ENCODE measurements at places on chromosomes 2 and 18. TPM values are rescaled to one million over a fixed set of nuclear protein-coding genes. Genes with fewer than 3 reads are reported as not detected.

DNA sequence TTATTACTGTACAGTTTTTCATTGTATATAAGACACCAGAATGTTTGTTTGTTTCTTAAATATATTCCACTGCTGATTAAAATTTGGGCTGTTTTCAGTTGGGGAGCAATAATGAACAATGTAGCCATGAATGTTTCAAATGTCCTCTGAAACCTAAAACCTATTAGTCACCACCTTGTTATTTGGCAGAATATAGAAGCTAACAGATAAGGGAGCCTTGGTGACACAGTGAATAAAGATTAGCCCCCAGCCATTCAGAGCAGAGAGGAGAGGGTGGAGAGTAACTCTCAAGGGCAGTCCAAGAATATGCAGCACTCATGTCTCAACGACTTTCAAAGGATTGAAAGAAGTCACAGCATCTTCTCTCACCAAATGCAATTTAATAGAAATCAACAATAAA, 43.1 kb upstream of the ATP8B1 start:
- DNase-seq: no peak

CHRNA1 gene
- total RNA-seq: not detected

DPP10 gene
- not detected for total RNA-seq

DNA sequence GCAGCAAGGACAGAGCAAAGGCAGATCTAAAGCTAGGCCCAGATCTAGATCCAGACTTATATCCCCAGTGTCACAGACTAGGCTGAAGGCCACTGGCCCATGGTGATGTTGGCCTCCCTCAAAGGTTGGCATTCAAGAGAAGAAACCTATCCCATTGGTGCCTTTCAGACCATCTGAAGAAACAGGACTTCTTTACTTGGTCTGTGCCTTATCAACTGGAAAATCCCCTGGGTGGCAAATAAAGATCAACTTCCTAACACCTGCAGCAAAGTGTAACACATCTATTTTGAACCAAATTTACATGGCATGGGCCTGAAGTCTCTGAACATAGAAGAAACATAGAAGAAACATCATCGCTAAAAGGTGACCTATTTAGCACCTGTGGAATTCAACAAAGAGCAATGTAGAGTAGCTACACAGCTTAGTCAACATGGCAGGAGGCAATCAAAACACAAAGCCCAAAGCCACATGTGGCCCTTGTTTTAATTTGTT, 35.8 kb downstream of the METTL4 start:
- DNase-seq: no peak

DNA sequence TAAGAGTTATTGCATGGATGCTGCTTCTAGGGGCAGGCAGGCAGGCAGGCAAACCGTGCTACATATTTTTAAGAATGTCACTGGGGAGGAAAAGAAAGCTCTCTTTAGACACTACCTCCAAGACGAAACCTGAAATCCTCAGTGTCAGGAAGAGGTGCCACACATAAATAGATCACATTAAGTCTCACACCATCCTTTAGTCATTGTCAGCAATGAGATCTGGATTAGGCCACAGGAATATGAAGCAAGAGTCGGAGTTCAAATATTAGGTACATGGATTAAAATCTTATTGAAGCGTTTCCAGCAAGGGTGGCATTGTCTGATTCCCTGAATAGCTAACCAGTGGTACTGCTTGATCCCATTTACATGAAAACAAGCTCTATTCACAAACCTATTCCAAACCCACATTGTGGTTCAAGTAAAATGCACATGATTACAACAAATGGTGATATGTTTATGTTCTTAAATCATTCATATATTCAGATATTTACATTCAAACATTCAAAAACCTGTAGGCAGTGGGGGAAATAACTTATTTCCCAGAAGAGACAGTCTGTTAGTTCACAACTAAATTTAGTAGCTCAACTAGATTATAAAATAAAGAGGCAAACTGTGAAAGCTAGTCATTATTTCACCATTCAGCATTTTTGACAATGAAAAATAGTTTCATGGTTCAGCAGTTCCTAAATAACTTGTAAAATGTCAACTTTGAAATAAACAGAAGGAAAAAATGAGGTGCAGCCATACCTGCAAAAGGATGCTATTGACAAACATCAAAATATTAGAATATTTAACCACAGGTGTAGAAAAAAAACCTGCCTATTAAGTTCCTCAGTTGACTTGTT, 195.4 kb upstream of the SIX3 start:
- DNase-seq: no peak

DNA sequence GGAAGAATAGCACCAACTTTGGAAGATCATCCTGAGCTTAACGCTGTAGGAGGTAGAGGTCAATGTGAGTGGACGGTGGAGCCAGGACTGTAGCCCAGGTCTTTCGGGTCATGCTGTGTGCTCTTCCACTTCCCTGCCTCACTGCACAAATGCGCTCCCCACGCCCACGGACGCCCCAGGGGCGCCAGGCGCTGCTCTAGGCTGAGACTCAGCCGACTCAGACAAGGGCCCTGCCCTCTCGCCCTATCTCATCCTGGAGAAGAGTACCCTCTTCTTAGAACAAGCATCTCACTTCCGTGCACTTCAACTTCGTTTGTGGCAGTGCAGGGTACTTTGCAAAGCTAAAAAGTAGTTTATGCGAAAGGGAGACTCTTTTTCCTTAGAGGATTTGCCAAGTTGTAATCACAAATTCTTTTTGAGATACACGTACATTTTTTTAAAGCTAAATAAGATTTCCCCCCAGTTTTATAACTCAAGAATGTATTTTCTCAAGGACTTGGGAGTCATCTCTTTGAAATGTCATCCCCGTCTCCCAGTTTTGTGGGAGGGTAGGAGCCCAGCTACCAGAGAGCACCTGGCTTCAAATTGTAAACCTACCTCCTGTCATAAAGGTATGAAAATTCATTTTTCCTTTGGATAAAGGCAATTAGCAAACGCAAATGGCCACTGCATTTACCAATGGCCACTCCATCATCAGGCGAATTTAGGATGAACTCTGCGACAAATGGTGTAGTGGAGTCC, 1.2 kb upstream of the PRELID3A start:
- DNase-seq: no peak

FAM228A gene
- not detected for total RNA-seq

- DNase-seq: no peak
These were observed 204.5 kb downstream of the ARL4C start for GRCh38 chr2:234292205-234292961.

DNA sequence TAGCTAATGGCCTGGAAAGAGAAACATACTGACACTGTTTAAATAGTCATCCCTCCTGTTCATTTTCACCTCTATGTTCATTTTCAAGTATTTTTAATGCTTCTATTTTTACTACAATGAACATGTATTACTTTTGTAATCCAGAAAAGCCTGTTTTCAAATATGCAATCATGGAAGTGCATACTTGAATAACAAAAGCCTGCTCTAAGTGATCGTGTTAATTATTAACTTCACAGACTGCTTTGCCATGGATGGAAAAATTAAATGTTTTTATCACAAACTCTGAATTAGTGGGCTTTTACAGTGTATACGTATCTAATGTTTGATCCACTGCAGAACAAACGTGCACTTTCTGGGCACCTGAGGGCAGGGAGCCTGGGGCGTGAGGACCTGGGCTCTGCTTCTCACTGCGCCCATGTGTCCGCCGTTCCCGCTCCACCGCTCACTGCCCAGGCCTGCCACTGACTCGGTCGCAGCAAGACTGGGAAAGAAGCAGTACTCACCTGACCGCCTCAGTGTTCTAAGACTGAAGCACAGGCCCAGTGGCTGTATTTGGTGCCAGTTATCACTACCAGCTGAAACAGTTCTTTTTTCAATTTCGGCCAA, 80.6 kb downstream of the UXS1 start:
- DNase-seq: no peak

DNA sequence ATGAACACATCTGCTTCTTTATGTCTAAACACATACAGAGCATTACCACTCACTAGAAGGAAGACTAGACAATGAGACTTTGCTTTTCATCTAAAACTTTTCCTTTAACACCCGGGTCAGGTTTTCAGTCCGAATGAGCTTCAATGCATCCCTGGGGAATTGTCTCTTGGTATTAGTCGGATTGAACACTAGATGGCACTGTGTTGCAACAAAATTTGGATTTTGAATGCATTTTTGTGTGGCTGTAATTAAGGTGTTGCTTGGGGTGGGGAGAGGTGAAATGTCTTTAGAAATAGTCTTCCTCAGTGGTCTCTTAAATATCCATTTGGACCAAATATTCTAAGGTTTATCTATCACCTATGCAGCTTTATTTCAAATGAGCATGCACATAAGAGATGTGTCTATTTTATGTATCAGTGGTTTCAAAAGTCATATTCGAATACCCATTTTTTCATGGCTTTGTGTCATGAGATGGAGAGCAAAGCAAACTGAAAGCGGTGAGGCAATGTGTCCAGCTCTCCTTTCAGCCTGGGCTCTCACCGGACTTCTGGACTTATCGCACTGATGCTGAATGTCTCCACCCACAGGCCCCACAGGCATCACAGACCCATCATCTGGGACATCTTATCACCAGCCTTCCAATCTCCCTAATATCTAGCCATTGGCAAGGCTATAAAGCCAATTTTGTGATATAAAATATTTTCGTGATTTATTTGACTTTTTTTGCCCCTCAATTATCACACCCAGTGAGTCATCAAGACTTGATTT, 510.3 kb downstream of the RNF144A start:
- DNase-seq: peak; percentile 20

- DNase-seq: no peak
These were observed 557.6 kb upstream of the FANCL start for GRCh38 chr2:58798676-58799208.

GRCh38 chr2:147789720-147790119, 55.1 kb upstream of the ACVR2A start:
- no peak for DNase-seq

DNA sequence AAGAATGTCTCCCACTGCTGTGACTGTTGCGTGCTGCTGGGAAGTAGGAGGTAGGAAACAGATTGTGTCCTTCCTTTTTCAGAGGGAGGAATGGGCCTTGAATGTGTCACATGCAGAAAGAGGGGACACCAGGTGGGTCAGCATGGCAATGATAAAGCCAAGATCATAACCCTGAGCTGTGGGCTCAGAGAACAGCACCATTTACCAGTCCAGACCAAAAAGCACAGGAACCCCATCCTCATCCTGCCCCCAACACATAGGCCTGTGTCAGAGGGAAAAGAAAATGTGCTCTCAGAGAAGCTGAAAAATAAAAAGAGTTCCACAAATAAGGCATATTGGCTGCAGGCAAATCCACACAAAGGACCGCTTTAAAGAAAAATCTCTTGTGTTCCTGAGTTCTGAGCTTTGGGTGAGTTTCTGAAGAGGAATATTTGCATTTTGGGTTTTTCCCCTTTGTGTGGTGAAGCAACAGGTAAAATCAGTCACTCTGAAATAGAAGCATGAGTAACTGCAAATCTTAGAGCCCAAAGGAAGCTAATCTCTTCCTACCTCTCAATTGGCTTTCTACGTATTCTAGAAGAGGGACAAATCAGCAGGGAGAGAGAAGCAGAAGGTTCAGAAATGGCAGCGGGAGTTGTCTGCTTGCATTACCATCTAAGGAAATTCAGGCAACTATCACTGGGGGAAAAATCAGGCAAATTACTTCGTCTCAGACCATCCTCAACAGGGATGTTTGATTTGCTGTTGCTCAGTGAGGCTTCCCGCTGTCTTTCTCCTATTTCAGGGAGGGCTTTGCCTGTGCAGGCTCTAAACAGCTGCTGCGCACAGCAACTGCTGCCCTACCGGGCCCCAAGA, 106.8 kb downstream of the BCL11A start:
- DNase-seq: no peak

DNA sequence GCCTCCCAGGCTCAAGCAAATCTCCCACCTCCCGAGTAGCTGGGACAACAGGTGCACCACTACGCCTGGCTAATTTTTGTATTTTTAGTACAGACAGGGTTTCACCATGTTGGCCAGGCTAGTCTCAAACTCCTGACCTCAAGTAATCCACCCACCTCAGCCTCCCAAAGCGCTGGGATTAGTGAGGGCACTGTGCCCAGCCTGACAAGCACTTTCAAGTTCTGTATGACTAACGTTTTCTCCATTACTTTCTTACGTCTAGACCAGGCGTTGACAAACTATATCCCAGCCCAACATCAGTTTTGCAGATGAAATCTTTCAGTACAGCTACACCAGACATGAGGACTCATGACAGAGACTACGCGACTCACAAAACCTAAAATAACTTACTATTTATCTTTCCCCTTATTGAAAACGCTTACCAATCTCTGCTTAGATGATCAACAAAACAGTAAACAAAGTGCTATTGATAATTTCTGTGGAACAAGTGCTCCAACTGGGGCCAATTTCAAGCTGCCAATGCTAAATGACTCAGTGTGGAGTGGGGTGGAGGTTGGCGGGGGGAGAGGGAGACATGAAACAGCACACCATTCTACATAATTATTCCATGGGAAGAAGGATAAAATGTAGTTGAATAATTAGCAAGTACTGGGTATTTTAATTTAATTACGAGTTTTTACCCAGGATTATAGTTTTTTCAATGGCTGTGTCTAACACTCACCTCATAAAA, 59.1 kb downstream of the SAP130 start:
- DNase-seq: no peak

- DNase-seq: no peak
These were observed 31.6 kb downstream of the CYBRD1 start for GRCh38 chr2:171553858-171554257.

REG3A gene
- not detected for total RNA-seq

- DNase-seq: no peak
These were observed 3.1 kb upstream of the GORASP2 start for GRCh38 chr2:170925923-170926322.

GRCh38 chr2:86055314-86055713, 50.4 kb downstream of the POLR1A start:
- DNase-seq: no peak

DNA sequence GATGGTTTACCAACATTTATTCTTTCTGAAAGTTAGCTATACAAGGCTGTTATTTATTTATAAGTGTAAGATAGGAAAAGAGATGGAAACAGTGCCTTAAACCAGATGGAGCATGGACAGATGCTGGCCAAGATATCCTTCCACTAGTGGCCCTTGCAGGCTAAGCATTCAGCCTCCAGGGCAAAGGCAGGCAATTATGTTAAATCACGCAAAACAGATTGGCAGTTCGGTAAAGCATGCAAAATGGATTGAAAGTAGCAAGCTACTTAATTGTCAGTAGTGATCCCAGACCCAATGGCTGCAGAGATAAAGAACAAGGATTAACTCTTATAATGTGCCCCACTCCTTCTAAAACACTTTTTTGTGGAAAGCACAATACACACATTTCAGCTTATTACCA, 105.4 kb upstream of the MAP4K3 start:
- DNase-seq: no peak

IL1R2 gene
- total RNA-seq: 2.9 TPM

DNA sequence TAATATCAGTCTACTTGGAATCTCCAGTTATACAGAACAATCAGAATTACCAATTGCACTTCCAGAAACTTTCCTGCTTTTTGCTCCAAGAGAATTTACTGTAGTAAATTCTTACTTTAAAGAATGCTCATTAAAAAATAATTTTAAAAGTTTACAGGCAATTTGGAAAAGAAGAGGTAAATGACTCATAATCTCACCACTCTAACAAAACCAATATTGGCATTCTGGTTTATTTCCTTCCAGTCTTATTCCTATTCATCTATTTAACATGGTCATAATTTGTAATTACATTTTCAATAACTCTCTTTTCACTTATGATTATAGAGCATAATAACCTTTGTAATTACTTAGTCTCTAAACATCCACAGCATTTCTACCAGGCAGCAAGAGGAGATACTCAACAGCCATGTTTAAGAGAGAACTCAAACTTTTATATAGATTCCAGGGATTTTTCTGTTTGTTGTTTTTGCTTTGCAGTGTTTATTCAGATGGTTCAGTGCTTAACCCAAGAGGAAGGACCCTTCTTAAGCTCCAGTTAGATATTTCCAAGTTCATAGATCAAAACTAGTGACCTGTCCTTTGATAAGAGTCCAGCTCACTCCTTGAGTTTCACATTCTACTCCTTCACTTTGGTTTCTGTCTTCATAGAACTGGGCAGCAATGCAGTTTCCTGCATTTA, 464.7 kb downstream of the TXNL1 start:
- no peak for DNase-seq

TSN gene
- total RNA-seq: 72.8 TPM

All from uterus (tissue), 4 donors.